Caki2 (cell line): ENCODE measurements at places on chromosomes 5 and 9. TPM values are rescaled to one million over a fixed set of nuclear protein-coding genes. Genes with fewer than 3 reads are reported as not detected.
A peak's percentile ranks its signal among the peaks of the same experiment; 100 is the strongest.

DNA sequence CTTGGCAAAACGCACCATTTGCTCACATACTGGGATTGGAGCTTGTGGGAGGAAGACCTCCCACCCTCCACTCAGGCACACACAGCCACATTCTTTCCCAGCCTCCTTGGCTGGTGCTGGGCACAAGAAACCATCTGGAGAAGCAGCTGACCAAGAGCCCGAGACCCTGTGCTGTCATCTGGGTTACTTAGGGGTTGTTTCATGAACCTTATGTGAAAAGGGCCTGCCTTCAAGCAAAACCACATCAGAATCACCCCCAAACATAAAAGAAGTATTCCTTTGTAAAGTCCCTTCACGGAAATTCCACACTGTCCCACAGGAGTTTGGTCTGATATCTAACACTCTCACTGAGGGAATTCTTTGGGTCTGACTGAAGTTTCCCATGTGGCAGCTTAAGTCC is 172.1 kb downstream of the NR3C1 start:
- DNase-seq = no peak

DNA sequence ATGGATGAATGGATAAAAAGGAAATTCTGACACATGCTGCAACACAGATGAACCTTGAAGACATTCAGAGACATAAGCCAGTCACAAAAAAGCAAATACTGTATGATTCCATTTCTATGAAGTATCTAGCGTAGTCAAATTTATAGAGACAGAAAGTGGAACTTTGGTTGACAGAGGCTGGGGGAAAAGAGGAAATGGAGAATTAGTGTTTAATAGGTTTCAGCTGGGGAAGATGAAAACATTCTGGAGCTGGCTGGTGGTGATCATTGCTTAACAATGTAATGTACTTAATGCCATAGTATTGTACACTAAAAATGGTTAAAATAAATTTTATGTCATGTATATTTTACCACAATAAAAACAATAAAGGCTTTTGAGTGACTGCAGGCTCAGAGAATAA is 24.2 kb downstream of the PPIC start:
- DNase-seq = no peak

GRCh38 chr9:6681957-6682501 is 36.5 kb upstream of the GLDC start:
- DNase-seq = no peak

- no peak for DNase-seq
Observed at GRCh38 chr9:28389411-28389810, 816.1 kb upstream of the C9orf72 start.

GRCh38 chr5:73264631-73265030 is 91.6 kb downstream of the TMEM174 start:
- DNase-seq = no peak

- no peak for DNase-seq
Observed at GRCh38 chr5:69493396-69494133, 975 bp downstream of the OCLN start.

GRCh38 chr5:122076050-122076461 is 2.0 kb downstream of the LOX start:
- no peak for DNase-seq

DNA sequence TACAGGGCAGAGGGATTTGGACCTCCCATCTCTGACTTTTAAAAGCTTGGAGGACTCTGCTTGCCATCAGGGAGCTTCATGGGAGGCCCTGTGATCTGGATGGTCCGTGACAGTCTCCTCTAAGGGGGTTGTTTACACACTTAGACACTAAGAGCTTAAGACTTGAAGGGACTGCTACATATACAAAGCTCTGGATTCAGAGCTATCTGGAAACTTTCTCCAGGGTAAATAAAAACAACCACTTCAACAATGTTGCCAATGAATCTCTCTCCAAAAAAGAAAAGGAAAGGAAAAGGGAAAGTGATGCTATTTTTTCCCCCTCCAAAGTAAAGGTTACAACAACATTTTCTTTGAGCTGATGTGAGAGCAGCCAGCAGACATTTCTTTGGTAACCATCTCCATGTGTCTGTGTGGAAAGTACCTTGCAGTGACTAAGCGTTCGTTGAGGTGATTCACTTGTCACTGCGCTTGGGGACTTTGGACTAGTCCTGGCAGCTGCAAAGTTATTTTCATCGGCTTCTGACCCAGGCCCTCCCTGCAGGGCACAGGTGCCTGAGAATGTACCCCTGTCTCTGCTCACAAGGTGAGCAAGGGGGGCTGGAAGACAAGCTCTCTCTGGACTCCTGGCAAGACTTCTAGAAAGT is 262.1 kb upstream of the KLF4 start:
- DNase-seq = peak; percentile 89

- DNase-seq = no peak
Observed at GRCh38 chr5:143235423-143235822, 168.1 kb downstream of the NR3C1 start.

- DNase-seq = no peak
Observed at GRCh38 chr9:113931140-113931539, 55.0 kb downstream of the ZNF618 start.

GRCh38 chr9:110538647-110539041 is 40.9 kb downstream of the SVEP1 start:
- no peak for DNase-seq

- DNase-seq = no peak
Observed at GRCh38 chr5:59593439-59594007, 300.0 kb downstream of the PDE4D start.

GRCh38 chr9:134611046-134611445 is 30.6 kb upstream of the COL5A1 start:
- DNase-seq = no peak

GRCh38 chr9:1875921-1876448 is 139.2 kb upstream of the SMARCA2 start:
- DNase-seq = no peak

DNA sequence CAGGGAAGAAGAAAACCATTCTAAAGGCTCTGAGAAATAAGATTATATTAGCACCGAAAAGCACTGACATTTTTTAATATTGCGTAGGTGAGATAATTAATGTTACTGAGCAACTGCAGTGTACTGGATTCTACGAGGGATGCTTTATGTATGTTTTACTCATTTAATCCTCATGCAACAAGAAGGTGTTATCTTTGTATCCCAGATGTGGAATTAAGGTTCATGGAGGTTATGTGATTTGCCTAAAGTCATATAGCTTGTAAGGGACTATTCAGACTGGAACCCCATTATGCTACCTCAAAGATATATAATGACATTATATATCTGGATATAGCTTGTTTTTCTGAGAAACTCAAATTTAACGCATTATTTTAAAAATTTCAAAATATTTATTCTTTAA is 2.5 kb downstream of the FBXO4 start:
- DNase-seq = no peak

DNA sequence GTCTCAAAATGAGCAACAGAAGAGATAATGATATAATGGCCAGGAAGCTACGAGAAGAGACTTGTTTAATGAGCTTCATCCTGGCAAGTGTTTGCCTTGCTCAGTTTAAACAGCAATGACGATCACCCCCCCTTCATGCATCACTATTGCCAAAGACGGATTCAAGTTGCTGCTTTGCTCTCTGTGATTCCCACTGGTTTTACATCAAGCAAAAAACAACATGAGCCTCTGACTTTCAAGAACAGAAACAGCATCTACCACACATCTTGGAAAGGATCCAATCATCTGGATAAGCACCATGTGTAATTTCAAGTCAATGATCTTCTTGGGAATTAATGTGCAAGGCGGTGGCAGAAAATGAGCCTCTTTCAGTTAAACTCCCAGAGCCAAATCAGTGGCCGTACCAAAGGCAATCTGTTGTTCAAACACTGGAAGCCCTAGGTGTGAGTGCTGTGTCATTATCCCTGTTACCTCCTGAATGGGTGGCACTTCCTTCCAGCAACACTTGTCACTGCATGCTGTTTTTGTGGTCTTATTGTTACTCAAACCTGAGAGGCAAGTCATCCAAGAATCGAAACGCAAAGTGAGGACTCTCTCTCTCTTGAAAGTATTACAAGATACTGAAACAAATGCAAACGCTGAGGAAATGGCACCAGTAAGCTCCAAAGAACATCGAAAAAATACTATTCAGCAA is 72.8 kb downstream of the MED27 start:
- no peak for DNase-seq

DNA sequence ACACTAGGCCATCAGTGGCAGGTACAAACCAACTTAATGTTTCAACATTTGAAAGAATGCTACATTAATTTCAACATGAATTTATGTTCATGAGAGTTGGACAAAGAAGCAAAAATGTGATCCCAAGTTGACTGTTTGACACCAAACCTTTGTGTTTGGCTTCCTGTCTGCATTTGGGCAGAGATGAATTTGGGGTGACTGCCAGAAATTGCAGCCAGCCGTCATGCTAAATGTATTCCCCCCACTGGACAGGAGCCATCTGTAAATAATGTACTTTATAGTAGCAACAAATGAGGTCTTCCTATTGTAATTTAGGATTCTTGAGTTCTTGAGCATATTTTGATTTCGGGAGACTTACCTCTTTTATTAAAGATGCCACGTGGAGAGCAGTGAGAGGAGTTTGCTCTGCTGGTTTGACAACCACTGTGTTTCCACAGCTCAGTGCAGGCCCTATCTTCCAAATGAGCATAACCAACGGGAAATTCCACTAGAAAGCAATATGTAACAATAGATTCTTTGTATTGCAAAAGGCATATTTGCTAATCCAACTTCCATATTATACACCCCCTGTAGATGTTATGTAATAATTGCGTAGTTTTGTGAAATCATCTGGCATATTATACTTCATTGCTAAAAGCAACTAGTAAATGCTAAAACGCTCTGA is 27.6 kb downstream of the ALDH1A1 start:
- no peak for DNase-seq

DNA sequence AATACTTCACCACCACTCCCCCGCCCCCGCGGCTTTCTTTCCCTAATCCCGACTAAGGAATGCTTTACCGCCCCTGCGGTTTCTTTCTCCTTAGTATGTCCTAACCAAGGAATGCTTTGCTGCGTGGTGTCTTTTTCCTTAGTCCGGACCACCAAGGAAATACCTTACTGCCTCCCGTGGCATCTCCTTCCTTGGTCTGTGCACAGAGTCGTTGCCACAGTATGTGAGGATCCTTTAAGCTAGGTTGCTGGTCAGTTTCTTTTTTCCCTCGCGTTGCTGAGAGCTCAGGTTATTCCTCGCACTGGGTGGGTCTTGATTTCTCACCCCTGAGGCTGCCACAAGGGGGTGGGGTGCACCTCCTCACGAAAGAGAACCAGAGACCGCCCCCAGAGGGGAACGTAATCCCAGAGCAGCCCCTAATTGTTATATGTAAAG is 309.4 kb downstream of the NR3C1 start:
- no peak for DNase-seq

DNA sequence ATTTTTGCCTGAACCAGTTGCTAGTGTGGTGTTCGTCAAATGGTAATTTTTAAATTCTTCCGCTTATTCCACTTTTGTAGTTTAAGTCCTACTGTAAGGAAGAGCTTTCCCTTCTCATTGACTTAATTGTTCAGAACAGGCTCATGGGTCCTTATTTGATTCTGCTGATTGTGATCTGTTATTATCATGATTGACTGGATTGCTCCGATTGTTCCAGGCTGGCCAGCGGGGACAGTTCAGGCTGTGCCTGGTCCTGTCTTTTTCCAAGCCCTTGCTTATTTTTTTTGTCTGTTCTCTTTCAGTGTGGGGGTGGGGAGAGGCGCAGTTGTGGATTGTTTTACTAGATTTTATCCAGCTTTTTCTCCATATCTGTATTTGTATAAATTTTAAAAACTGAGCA is 52.4 kb downstream of the TRIO start:
- no peak for DNase-seq

- no peak for DNase-seq
Observed at GRCh38 chr5:119019501-119019900, 31.2 kb upstream of the DTWD2 start.

DNA sequence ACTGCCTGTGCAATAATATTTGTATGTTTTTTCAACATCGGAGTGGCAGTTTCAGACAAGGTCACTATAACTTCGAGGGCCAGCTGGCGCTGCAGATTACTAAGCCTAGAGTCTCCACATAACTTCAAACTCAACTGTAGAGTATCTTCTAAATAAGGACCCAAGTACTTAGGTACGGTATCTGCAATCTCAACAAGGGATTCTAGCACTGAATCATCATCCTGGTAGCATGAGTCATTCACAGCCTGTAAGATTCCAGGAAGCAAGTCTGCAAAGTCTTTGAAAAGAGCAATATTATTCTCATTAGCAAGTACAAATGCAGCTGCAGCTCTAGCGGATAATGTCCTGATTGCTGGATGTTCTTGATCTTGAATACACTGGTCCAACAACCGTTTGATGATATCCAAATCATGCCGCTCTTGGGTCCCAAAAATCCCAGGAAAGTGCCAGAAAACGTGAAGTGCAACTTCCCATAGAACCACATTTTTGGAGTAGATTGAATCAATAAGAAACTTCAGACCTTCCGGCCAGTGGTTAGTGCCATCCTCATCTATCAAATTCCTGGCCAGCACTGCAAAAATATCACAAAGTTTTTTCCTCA is 654 bp downstream of the RANBP6 start:
- DNase-seq = peak; percentile 35

GRCh38 chr9:16171911-16172310 is 619.1 kb downstream of the CCDC171 start:
- peak; percentile 42 for DNase-seq

- DNase-seq = no peak
Observed at GRCh38 chr9:17865881-17866280, 287.0 kb downstream of the SH3GL2 start.

GRCh38 chr9:14147738-14148137 is 166.2 kb downstream of the NFIB start:
- DNase-seq = no peak

GRCh38 chr5:174571662-174572397 is 152.6 kb upstream of the MSX2 start:
- peak; percentile 95 for DNase-seq

DNA sequence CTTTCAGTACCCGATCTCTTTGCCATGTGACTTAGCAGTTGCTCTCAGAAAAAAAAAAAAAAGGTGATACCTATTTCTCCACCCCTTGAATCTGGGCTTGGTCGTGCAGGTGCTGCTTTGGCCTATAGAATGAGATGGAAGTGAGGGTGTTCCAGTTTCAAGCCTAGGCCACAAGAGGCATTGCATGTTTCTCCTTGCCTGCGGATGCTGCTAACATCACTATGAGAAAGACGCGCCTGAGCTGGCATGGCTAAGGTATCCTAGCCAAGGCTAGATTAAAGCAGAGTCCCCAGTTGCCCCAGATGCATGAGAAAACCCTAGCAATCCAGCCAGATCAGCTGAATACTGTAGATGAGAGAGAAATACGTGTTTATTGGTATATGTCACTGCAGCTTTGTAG is 14.7 kb upstream of the CSF1R start:
- no peak for DNase-seq

The LURAP1L gene
- total RNA-seq = 28.4 TPM in 2 replicates

The IL33 gene
- total RNA-seq = not detected in 2 replicates

The TLX3 gene
- not detected in 2 replicates for total RNA-seq

The CEP78 gene
- 7.3 and 15.8 TPM in 2 replicates for total RNA-seq

The NPR2 gene
- total RNA-seq = 2.0 TPM in 1 of 2 replicates, not detected in the other

The TAF11L10 gene
- total RNA-seq = not detected in 2 replicates

The LHX3 gene
- total RNA-seq = not detected in 2 replicates

The TEX48 gene
- not detected in 2 replicates for total RNA-seq

The NSG2 gene
- total RNA-seq = 6.5 and 10.5 TPM in 2 replicates

The CYFIP2 gene
- 25.3 and 40.4 TPM in 2 replicates for total RNA-seq

The SV2C gene
- total RNA-seq = not detected in 2 replicates

The SARDH gene
- total RNA-seq = 7.6 and 13.0 TPM in 2 replicates

The CLPTM1L gene
- 286 and 320 TPM in 2 replicates for total RNA-seq

The MPDZ gene
- 2.6 and 15.5 TPM in 2 replicates for total RNA-seq

The NRARP gene
- 0.17 and 2.0 TPM in 2 replicates for total RNA-seq

The CYLC2 gene
- total RNA-seq = not detected in 2 replicates

The C5orf34 gene
- 12.3 and 21.5 TPM in 2 replicates for total RNA-seq

The PCDHB6 gene
- not detected in 2 replicates for total RNA-seq

The KIF20A gene
- total RNA-seq = 33.1 and 43.9 TPM in 2 replicates

The C9orf85 gene
- total RNA-seq = 9.4 and 12.5 TPM in 2 replicates

The ARL14EPL gene
- total RNA-seq = 0.34 TPM in 1 of 2 replicates, not detected in the other
